ENCODE measurements at places on chromosomes 16 and 17. TPM values are rescaled to one million over a fixed set of nuclear protein-coding genes. Genes with fewer than 3 reads are reported as not detected.
A peak's percentile ranks its signal among the peaks of the same experiment; 100 is the strongest.

GRCh38 chr17:20896153-20896649 is 146.6 kb downstream of the USP22 start:
- peak; percentile 5 for DNase-seq
- H3K4me1 ChIP-seq: no peaks in the 10 kb centered on the region
- no peak overlapping the region for H3K27ac ChIP-seq
- no peaks in the 10 kb centered on the region for H3K36me3 ChIP-seq

DNA sequence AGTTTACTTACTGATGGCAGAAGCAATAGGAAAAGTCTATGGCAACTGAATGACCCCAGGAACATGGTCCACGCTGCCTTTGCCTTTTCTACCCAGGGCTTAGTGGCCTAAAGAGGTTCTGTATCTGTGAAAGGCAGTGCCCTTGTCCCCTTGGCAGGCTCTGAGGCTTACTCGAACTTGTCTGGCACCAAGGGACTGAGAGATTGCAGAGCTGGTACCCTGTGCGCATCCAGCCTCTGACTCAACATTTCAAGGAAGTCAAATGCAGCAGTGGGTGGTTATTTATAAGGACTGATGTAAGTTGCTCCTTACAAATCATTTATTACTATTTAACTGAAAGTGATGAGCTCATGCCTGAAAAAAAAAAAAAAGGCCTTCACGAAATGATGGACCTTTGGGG is 299.9 kb upstream of the MYOCD start:
- no peaks in the 10 kb centered on the region for H3K27me3 ChIP-seq
- H3K36me3 ChIP-seq: no peaks in the 10 kb centered on the region
- H3K4me3 ChIP-seq: no peak overlapping the region
- DNase-seq: no peak
- H3K4me1 ChIP-seq: no peaks in the 10 kb centered on the region

DNA sequence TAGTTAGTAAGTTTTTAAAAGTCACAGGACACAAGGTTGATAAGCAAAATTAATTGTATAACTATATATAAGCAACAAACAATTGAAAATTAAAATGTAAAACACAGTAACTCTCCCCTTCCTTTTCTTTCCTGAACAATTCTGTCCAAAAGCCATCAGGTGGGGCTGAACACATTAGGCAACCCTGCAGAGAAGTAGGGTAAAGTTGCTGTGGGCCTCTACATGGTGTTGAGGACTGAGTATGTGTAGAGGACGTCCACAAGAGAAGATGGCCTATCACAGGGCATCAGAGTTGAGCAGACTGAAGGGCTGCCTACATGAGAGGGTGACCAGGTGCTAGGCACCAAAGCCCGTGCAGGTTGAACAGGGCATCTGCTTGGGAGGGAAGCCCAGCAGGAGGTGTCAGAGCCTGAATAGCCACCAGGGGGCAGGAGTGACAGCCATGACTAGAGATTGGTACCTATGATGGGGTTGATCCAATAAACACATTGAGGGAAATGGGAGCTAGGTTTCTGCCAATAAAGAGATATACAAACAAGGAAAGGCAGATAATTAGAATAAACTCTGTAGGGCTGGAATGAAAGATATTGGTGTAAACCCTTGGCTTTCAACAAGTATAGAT is 415.1 kb downstream of the NPIPA8 start:
- no peak overlapping the region for H3K4me3 ChIP-seq
- H3K27me3 ChIP-seq: no peaks in the 10 kb centered on the region

GRCh38 chr17:2485543-2485942 is 26.1 kb downstream of the METTL16 start:
- no peaks in the 10 kb centered on the region for H3K27me3 ChIP-seq
- no peak overlapping the region for H3K4me3 ChIP-seq
- H3K4me1 ChIP-seq: peaks cover 3% of the 10 kb centered on the region

DNA sequence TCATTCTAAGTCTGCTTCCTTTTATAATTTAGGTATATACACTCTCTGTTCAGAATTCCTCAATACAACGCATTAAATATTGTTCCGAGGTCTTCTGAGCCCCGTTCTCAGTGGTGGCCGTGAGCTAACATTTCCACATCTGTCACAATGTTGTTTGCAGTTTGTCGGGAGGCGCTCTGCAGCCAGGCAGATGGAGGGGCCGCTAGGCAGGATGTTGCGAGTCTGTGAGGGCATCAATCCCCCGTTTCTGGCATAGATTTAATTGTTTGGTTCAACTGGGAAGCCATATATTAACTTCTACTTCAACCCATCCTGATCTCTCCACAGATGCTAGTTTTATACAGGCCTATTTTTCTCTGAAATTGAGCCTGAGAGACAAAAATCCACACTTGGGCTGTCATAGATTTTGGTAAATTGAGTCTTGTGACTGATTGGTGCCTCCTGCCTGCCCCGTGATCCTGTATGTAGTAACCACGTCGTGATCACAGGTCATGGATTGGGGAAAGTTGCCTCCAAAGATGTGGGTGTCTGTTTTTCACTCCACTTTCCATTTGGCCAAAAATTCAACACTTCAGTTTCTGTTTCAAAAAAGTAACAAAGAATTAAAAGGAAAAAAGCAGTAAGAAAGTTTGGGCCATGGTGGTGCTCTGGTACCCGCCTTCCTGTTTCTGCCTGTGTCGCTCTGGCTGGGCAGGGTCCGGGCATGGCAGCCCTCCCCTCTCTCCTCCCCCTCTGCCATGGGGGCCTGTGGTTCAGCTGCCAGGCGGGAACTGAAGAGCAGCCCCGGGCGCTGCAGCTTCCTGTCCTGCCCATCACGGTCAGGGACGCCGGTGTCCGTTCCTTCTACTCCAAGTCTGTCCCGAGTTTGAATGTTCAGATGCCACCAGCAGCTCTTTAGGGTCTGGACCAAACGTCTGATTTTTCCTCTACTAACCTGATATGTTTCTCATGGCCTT is 41.5 kb downstream of the RPTOR start:
- H3K27me3 ChIP-seq: no peaks in the 10 kb centered on the region
- H3K4me1 ChIP-seq: no peaks in the 10 kb centered on the region
- DNase-seq: no peak
- no peak overlapping the region for H3K4me3 ChIP-seq
- H3K36me3 ChIP-seq: no peaks in the 10 kb centered on the region
- no peak overlapping the region for H3K27ac ChIP-seq

The TPSB2 gene
- 16.6 TPM for total RNA-seq

GRCh38 chr17:81365601-81366585 is 29.4 kb upstream of the BAHCC1 start:
- peak; percentile 93 for DNase-seq
- H3K4me1 ChIP-seq: peaks cover 17% of the 10 kb centered on the region
- H3K4me3 ChIP-seq: no peak overlapping the region
- H3K27ac ChIP-seq: peak overlapping the region; percentile 71

DNA sequence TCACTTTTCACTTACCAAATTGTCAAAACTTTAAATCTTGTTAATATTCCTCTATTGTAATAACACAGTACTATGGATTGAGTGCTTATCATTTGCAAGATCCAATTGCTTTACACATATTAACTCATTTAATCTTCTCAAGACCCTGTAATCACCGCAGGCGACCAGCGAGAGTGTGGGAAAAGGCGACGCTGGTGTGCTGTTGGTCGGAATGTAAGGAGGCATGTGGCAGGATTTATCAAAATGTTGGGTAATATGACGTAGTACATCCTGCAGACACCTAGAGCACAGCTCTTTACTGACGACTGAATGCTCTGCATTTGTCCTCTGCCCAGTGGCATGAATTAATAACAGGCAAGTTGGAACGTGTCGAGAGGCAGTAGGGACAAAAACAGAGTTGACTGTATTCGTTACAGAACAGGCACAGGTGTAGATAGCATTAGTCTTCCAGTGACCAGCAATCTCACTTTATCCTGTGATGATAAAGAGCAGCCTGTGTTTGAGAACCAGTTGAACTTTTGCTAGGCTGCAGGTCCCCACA is 80.3 kb downstream of the TNRC6C start:
- H3K36me3 ChIP-seq: peaks cover 2% of the 10 kb centered on the region
- no peaks in the 10 kb centered on the region for H3K27me3 ChIP-seq
- no peak overlapping the region for H3K27ac ChIP-seq

The CCL7 gene
- not detected for total RNA-seq

The NPIPA8 gene
- total RNA-seq: not detected

The FZD2 gene
- total RNA-seq: 5.9 TPM

DNA sequence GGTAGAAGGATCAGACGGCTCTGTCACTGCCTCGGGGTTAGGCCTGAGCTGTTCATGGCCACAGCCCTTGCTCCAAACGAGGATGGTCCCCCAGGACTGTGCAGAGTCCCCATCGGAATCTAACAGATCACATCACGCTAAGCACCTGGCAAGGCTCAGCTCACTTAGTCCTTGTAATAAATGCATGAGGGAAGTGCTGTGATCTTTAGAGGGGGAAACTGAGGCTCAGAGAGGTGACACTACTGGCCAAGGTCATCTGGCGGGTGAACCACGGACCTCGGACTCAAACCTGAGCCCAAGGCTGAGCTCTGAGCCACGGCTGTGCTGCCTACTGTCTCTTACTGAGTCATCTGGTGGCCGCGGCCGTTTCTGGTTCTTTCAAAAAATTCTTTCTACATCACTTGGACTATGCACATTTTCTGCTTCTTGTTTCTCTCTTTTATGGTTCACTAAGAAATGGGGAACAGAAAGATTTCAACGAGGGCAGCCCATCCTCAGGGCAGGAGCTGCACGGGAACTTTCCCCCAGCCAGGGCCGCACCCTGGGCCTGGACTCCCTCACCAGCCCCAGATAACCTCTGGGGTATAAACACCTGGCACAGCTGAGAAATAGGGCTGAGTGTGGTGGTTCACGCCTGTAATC is 55.6 kb downstream of the COTL1 start:
- H3K27ac ChIP-seq: no peak overlapping the region
- H3K27me3 ChIP-seq: no peaks in the 10 kb centered on the region
- H3K4me3 ChIP-seq: no peak overlapping the region
- no peaks in the 10 kb centered on the region for H3K36me3 ChIP-seq
- DNase-seq: no peak
- H3K4me1 ChIP-seq: no peaks in the 10 kb centered on the region

- no peaks in the 10 kb centered on the region for H3K36me3 ChIP-seq
- H3K4me1 ChIP-seq: no peaks in the 10 kb centered on the region
- no peak overlapping the region for H3K27ac ChIP-seq
- no peaks in the 10 kb centered on the region for H3K27me3 ChIP-seq
- DNase-seq: no peak
- no peak overlapping the region for H3K4me3 ChIP-seq
Observed at GRCh38 chr16:83794860-83795554, 12.8 kb upstream of the HSBP1 start.

The KRTAP1-5 gene
- total RNA-seq: not detected

The CLEC19A gene
- total RNA-seq: not detected

The SOST gene
- not detected for total RNA-seq

The MATCAP1 gene
- 29.8 TPM for total RNA-seq

- H3K27ac ChIP-seq: no peak overlapping the region
- H3K4me3 ChIP-seq: no peak overlapping the region
- H3K36me3 ChIP-seq: no peaks in the 10 kb centered on the region
- no peaks in the 10 kb centered on the region for H3K4me1 ChIP-seq
Observed at GRCh38 chr17:64418506-64419339, 28.1 kb upstream of the PECAM1 start.

DNA sequence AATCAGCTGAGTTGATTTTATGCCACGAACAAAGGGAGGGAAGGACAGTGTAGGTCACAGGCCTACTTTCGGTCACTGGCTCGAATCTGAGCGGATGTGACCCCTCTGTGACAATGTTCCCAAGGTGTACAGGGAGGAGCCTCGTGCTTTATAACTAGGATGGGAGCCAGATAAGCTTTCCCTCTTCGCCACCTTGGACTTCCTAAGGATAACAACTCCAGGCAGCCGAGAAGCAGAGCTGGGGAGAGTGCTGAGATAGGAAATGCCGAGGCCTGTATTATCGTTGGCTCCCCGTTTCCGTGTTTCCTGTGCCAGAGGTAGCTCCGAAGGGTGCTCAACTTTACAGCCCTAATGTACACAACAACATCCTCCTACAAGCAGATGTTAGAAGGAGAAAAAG is 217.8 kb upstream of the IRX3 start:
- DNase-seq: no peak
- peaks cover 13% of the 10 kb centered on the region for H3K4me1 ChIP-seq
- no peak overlapping the region for H3K27ac ChIP-seq
- no peaks in the 10 kb centered on the region for H3K36me3 ChIP-seq
- no peaks in the 10 kb centered on the region for H3K27me3 ChIP-seq

GRCh38 chr17:54969658-54970572 is 1.4 kb downstream of the STXBP4 start:
- H3K4me1 ChIP-seq: peaks cover 22% of the 10 kb centered on the region
- H3K27me3 ChIP-seq: no peaks in the 10 kb centered on the region
- DNase-seq: no peak
- no peaks in the 10 kb centered on the region for H3K36me3 ChIP-seq
- H3K27ac ChIP-seq: no peak overlapping the region

The NLGN2 gene
- 6.3 TPM for total RNA-seq

GRCh38 chr16:65116818-65117430 is 4.9 kb downstream of the CDH11 start:
- DNase-seq: no peak
- H3K27me3 ChIP-seq: no peaks in the 10 kb centered on the region
- no peaks in the 10 kb centered on the region for H3K36me3 ChIP-seq
- no peak overlapping the region for H3K4me3 ChIP-seq
- H3K4me1 ChIP-seq: no peaks in the 10 kb centered on the region

The HLF gene
- 50.3 TPM for total RNA-seq

GRCh38 chr16:66751053-66751302 is 431 bp downstream of the DYNC1LI2 start:
- H3K27ac ChIP-seq: peak overlapping the region; percentile 92
- H3K36me3 ChIP-seq: peaks cover 10% of the 10 kb centered on the region
- DNase-seq: peak; percentile 34
- no peaks in the 10 kb centered on the region for H3K27me3 ChIP-seq
- peak overlapping the region; percentile 82 for H3K4me3 ChIP-seq

DNA sequence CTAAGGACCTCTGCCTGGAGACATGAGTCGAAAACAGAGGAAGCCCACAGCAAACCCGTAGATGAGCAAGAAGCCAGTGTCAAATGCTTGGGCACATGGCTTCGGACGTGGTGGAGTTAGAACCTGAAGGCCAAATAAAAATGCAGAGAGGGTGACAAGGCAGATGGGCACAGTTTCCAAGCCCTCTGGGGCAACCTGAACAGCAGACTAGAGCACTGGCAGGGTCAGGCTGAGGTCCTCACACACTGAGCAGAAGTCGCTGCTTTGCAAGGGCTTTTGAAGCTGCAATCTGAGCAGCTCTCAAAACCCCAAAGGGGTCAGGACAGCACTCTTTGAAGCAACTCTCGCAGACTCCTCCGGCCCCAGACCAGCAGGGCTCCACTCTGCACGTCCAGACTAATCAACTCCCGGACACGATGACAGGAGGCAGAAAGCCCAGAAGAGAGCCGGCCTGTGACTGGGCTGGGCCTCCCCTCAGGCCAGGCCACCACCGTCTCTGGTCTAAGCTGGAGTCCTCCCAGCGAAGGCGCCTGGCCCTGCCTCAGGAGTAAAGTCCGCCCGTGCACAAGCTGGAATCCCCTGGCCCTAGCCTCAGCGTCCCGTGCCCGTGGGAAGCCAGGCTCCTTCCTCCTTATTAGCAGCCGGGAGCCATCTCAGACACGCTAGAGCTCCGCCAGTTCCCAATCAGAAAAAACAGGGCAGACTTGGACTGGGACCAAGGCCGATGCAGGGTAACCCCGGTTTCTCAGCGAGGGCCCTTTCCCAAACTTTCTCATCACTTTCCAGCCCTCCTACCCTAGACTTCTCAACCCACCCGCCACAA is 924 bp downstream of the SMARCD2 start:
- DNase-seq: peak; percentile 56
- no peaks in the 10 kb centered on the region for H3K27me3 ChIP-seq
- peak overlapping the region; percentile 85 for H3K27ac ChIP-seq
- H3K4me3 ChIP-seq: peak overlapping the region; percentile 61
- H3K4me1 ChIP-seq: peaks cover 58% of the 10 kb centered on the region
- peaks cover 4% of the 10 kb centered on the region for H3K36me3 ChIP-seq

GRCh38 chr17:56810891-56811775 is 22.6 kb downstream of the C17orf67 start:
- H3K4me3 ChIP-seq: no peak overlapping the region
- no peaks in the 10 kb centered on the region for H3K36me3 ChIP-seq
- DNase-seq: no peak
- no peak overlapping the region for H3K27ac ChIP-seq
- no peaks in the 10 kb centered on the region for H3K4me1 ChIP-seq
